Pancreas (tissue), 10 donors: ENCODE measurements at places on chromosomes 4 and X. TPM values are rescaled to one million over a fixed set of nuclear protein-coding genes. Genes with fewer than 3 reads are reported as not detected.

DNA sequence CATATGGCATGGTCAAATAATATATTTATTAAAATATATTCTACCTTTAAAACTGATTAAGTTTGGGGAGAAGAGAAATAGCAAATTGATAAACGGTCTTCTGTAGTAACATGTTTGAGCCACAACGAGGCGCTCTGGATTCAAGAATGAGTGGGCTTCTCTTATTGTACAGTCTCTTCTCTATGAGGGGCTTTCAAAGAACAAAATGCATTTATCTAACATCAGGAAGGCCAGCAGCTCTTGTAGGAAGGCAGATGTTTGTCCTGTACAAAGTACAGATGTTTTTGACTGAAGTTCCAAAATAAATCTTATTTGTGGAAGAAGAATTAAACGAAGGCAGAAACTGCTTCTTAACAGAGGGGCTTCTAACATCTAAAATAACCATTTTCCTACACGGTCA, 153.6 kb downstream of the RASL11B start:
- H3K4me3 ChIP-seq = no peak overlapping the region
- no peaks in the 10 kb centered on the region for H3K27me3 ChIP-seq
- no peak for DNase-seq
- peaks cover 45% of the 10 kb centered on the region for H3K4me1 ChIP-seq
- no peaks in the 10 kb centered on the region for H3K36me3 ChIP-seq

DNA sequence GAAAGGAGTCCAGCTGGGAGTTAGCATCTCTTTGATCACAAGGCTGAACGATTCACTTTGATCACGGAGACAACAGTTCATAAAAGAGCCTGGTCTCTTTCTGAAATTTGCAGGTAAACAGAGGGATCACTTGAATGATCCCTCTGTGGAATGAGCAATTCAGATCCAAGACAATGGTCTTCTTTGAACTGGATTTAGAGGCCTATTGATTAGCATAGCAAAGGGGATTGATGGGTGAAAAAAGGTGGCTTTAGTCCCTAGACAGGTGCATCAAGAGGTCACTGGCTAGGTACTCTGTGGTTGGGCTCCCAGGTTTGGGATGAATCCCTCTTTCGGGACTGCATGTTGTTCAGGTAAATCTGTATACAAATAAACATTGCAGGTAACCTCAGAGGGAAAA, 223.8 kb upstream of the TAPT1 start:
- H3K4me1 ChIP-seq = peaks cover 11% of the 10 kb centered on the region
- DNase-seq = no peak
- no peak overlapping the region for H3K4me3 ChIP-seq
- no peak overlapping the region for H3K27ac ChIP-seq

The P2RY10 gene
- 0.12 TPM for total RNA-seq

DNA sequence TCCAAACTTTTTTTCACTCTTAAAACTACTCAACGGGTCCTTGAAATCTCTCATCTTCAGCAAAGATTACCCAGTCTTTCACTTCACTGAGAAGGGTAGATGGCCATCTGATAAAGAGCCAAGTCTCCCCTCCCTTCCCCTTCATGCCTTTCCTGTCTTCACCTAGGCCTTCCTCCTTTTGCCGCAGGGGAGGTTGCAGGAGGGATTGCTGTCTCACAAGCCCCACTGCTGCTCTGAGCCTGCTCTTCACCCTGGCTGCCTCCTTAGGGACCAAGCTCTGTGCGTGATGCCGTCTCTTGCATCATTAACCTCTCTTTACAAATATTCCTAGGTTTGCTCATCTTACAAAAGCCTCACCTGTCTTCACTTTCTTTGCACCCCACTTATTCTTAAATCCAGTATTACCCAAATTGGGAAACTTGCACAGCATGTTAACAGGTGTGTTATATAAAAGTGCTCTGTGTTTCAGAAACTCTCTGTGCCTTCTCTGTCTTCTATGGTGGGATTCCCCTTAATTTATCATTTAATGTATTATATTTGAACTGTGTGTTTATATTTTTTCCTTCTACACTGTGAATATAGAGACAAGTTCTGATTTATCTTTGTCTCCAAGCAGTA, 3.8 kb downstream of the ZFX start:
- no peaks in the 10 kb centered on the region for H3K36me3 ChIP-seq
- no peaks in the 10 kb centered on the region for H3K27me3 ChIP-seq
- H3K27ac ChIP-seq = no peak overlapping the region
- peak overlapping the region; percentile 67 for H3K4me3 ChIP-seq
- no peak for DNase-seq

The FMR1NB gene
- not detected for total RNA-seq

The MGAT4D gene
- not detected for total RNA-seq

DNA sequence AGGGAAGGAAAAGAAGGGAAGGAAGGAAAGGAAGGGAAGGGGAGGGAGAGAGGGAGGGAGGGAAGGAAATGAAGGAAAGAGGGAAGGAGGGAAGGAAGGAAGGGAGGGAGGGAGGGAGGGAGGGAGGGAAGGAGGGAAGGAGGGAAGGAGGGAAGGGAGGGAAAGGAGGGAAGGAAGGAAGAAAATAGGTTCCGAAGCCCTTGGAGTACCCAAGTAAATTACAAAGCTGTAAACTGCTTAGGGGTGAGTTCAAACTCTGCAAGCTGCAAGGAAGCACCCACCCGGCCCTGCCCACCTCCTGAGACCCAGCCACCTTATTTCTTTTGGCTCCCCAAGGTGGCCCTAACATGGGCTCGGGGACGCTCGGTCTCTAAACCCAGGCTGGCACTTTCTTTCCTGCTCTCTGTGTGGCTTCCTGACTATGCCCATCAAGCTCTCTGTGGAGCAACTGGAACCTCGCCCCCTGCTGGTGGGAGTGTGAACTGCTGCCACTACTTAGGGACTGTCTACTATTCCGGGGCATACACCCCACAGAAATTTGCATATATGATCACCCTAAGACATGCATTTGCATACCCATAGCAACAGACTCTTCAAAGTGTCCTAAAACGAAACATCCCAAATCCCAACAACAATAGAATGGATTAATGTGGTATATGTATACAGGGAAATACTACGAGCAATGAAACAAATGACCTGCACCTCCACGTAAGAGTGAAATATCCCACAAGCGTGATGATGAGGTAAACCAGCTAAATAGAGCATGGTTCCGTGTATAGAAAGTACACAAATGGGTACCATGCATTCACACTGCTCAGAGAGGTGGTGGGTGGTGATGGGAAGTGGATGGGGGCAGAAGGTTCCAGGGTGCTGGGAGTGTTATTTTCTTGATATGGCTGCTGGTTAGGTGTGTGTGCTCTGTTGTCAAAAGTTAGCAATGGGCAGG, 151.7 kb upstream of the TBL1X start:
- no peak overlapping the region for H3K27ac ChIP-seq
- DNase-seq = no peak
- no peak overlapping the region for H3K4me3 ChIP-seq
- no peaks in the 10 kb centered on the region for H3K36me3 ChIP-seq
- H3K4me1 ChIP-seq = no peaks in the 10 kb centered on the region

GRCh38 chr4:176735300-176735699, 57.4 kb downstream of the VEGFC start:
- no peaks in the 10 kb centered on the region for H3K36me3 ChIP-seq
- no peak overlapping the region for H3K4me3 ChIP-seq
- no peaks in the 10 kb centered on the region for H3K4me1 ChIP-seq
- H3K27ac ChIP-seq = no peak overlapping the region
- no peaks in the 10 kb centered on the region for H3K27me3 ChIP-seq

The UGT2A1 gene
- total RNA-seq = not detected
